ENCODE measurements at places on chromosomes 2 and 18. TPM values are rescaled to one million over a fixed set of nuclear protein-coding genes. Genes with fewer than 3 reads are reported as not detected.
A peak's percentile ranks its signal among the peaks of the same experiment; 100 is the strongest.

TEX44 gene
- total RNA-seq: not detected

ARHGAP15 gene
- 56.2 TPM for total RNA-seq

DNA sequence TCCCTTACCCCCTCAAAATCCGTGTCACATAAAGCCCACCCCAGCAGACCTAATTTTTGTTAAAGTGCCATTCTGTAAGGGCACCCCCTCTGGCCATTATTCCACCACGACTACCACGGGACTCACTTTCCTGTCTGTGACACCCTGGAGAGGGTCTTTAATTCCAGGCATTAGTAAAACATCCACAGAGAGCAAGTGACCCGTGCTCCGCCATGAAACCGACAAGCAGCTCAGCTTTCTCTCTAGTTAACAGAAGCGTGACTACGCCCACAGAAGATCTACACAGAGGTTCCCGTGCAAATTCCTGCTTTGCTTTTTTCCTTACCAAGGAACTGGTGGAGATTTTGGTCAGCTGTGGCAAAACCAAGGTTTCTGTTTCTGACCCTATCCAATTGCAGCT is 4.4 kb downstream of the SIGLEC15 start:
- DNase-seq: no peak

DNA sequence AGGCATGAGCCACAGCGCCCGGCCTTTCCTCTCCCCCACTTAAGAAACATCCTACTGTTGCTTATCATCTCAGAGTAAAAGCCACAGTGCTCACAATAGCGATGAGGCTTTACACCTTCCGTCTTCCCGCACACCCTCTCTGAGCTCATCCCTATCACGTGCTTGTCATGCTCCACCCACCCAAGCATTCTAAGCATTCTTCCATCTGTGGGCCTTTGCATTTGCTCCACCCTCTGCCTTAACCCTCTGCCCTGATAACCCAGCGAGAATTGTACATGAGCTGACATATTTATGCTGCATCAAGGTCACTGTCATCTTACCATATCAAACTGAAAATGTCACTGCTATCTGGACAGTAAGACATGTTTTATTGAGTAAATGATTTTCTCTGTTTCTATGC is 22.6 kb downstream of the FOXI3 start:
- DNase-seq: no peak

GRCh38 chr2:76895469-76895868 is 626.7 kb downstream of the LRRTM4 start:
- DNase-seq: no peak

- no peak for DNase-seq
Observed at GRCh38 chr2:36172824-36173223, 182.8 kb upstream of the CRIM1 start.

GKN2 gene
- not detected for total RNA-seq

DNA sequence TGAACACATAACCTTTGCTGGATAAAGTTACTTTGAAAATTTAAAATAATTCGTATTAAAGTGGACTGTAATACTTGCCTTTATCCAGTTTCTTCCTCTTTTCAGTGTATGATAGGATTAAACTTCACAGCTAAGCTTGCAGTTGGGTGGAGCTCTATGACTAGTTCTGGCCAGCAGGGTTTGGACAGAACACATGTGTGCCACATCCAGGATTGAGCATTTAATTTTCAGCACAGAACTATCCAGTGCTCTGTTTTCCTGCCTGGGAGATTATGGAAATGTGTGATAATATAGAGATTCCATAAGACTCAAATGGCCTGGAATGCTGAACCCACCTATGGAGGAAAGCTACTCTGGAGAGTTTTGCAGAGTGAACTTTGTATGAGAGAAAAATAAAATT is 200.2 kb downstream of the OSR1 start:
- no peak for DNase-seq

DNA sequence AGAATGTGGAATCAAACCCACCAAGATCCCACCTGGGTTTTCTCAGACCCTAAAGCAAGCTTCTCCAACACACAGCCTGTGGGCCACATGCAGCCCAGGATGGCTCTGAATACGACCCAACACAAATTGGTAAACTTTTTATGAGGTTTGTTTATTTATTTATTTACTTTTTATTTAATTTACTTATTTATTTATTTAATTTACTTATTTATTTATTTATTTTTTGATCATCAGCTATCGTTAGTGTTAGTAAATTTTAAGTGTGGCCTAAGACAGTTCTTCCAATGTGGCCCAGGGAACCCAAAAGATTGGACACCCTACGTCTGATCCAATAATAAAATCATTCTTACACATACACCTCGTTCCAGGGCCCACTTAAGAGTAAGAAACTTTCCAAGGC is 1451.1 kb downstream of the LRP1B start:
- no peak for DNase-seq

- DNase-seq: no peak
Observed at GRCh38 chr2:47664817-47665216, 118.1 kb upstream of the MSH6 start.

NYAP2 gene
- total RNA-seq: not detected

ALPI gene
- total RNA-seq: not detected

RPIA gene
- total RNA-seq: 86.5 TPM

DNA sequence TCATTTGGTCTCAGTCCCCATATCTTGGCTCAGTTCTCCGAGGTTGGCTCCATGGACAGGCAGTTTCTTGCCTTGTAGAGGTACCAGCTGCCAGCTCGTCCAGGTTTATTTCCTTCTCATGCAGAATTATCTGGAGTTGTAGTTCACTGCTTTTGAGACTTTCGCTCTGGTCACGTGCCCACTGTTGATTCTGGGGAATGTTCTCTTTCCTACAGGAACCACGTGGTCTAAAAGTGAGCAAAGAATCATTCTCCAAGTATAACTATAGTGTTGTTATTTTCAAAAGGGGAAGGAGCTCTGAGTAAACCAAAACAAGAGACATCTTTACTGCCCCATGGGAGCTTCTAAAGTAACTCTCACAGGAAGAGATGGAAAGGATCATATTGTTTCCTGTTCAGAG is 41.2 kb upstream of the RAB27B start:
- DNase-seq: no peak

GRCh38 chr2:234092344-234092743 is 41.8 kb downstream of the SPP2 start:
- DNase-seq: peak; percentile 45

GRCh38 chr18:8800445-8800844 is 95.1 kb downstream of the MTCL1 start:
- DNase-seq: no peak

IL1R2 gene
- 1.6 TPM for total RNA-seq

DNA sequence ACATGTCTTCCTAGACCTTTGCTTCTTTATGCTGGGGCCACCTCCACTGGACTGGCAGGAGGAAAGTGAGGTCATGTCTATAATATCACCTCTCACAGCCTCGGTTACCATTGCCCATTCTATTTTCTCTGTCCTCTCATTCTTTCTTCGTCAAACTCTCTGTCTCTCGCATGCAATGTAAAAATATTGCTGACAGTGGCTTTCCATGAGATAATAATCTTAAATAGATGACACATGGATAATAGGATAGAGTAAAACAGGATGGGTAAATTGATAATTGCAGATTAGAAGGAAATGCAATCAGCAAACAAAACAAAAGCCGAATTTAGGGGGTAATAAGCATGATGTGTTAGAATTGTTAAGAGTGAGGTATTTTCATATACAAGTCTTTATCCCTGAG is 215.7 kb upstream of the PARD3B start:
- no peak for DNase-seq

STPG4 gene
- total RNA-seq: 0.16 TPM

GRCh38 chr2:99818842-99819241 is 323.5 kb downstream of the AFF3 start:
- no peak for DNase-seq

KIF5C gene
- 16.9 TPM for total RNA-seq

DNA sequence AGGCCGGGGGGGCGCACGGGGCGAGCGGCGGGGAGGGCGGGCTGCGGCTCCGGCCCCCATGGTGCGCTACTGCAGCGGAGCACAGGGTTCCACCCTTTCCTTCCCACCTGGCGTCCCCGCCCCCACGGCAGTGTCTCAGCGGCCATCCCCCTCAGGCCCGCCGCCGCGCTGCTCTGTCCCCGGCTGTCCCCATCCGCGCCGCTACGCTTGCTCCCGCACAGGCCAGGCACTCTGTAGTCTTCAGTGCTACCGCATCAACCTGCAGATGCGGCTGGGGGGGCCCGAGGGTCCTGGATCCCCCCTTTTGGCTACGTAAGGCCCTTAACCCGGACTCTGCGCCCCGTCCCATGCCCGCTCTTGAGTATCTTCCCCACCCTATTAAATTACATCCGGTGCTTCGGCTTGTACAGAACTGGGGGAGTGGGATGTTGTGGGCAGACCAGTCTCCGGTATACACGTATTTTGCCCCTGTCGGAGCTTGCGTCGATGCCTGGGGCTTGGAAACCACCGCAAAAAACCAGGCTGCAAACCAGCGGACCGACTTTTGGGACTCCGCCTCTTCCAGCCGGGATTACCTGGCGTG is 598 bp upstream of the WBP1 start:
- DNase-seq: peak; percentile 93

DNA sequence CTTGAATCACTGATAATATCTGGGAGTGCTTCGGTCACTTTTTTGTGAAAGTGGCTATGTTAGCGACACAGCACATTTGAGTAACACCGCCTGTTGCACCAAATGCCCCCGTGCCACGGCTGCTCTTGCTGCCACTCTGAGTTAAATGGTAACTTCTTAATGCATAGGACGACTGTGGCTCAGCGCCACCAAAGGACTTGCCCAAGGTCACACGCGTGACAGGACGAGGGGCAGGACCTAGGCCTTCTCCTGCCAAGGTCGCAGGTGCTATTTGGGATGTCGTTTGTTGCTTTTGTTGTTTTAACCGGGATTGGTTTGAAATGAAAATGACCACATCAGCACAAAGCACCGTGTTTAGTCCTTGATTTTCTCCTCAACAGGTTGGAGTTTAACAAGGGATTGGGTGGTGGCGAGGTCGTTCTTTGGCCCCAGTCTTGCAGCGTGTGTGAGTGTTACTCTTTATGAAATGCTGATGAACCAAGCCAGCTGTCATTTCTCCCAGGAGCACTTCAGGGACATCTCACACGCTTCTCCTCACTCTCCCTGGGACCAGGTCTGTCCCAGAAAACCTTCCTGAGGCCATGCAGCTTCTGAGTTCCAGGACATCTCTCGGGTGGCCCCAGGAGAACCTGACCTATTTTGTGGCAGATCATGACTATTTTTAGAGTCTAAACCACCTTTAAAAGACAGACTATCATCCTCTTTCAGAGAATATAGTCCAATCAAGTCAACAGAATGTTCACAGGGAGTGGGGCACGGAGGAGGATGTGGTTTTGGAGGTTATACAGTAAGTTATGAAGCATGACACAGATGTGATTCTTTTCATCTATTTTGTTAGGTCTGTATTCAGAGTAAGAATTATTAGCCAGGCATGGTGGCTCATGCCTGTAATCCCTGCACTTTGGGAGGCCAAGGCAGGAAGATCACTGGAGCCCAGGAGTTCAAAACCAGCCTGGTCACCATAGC is 49.9 kb downstream of the MTCL1 start:
- peak; percentile 87 for DNase-seq

DNA sequence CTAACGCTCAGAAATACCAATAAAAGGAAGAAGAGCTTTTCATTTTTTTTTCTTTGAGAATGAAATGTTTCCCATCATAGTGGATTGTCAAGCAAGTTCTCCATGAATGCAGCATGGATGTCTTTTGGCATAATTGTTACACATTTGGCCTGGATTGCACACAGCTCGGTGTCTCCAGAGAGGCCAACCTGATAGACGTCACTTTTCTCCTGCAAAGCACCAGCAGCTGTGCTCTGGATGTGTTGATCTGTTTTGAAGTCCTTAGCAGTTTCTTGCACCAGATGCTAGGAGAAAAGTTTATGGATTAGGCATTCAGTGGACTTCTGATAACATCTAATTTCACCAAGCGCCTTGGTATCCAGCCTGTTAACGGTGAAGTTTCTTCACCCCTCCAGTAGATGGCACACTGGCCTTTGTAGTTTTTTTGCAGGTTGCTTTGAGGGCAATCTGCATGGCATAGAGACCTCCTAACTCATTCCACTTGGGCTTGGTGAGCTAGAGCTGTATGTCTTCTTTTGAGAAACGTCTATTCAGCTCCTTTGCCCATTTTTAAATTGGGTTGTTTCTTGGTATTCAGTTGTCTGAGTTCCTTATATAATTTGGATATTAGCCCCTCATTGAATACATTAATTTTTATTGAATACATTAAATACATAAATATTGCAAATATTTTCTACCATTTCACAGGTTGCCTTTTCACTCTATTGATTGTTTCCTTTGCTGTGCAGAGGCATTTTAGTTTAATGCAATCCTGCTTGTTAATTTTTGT is 59.7 kb downstream of the PTH2R start:
- peak; percentile 65 for DNase-seq

RBBP8 gene
- 97.8 TPM for total RNA-seq

Data from activated CD4-positive, alpha-beta T cell treated with anti-CD3 and anti-CD28 coated beads, Interleukin-2, amount 10 ng/mL, durations not matched to agents 24 days and 14 days (primary cell).